ENCODE measurements at places on chromosomes 2 and 18. TPM values are rescaled to one million over a fixed set of nuclear protein-coding genes. Genes with fewer than 3 reads are reported as not detected.

DNA sequence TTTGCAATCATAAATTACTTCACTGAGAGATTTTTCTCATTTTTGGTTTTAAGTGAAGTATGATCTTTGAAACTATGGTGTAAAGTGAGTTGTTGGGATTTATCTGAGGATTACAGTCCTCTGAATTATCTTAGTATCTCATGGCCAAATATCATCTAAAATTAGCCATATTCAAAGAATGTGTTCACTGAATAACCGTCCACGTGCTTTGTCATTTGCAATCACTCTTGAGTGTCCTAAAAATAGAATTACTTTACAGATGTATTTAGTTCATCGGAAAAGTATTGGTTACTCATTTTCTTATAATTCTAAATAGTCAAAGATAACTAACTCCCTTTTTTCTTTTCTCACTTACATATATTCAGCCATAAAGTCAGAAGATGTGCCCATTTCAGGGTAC is 141.2 kb downstream of the RTN4 start:
- H3K27me3 ChIP-seq, result no peaks in the 10 kb centered on the region
- H3K4me3 ChIP-seq, result no peak overlapping the region
- H3K27ac ChIP-seq, result no peak overlapping the region
- no peaks in the 10 kb centered on the region for H3K36me3 ChIP-seq

DNA sequence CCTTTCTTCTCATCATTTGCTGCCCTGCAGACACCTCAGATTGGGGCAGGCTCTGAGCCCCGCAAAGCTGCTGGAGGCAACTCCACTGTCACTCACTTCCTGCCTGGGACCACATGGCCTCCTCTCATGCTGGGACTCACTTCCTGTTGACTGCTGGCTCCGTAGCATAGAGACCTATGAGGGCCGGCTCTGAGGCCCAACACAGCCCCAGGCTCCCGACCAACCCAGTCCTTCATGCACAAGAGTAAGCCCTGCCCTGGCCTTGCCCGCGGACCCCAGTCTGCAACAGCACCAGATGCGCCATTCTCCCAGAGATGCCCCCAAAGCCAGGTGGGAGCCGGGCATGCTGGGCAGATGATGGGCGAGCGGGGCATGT is 55.7 kb downstream of the DNMT3A start:
- H3K36me3 ChIP-seq, result peaks cover 5% of the 10 kb centered on the region
- peaks cover 19% of the 10 kb centered on the region for H3K4me1 ChIP-seq
- H3K4me3 ChIP-seq, result no peak overlapping the region
- DNase-seq, result peak; percentile 37
- no peak overlapping the region for H3K27ac ChIP-seq

- no peak overlapping the region for H3K27ac ChIP-seq
- H3K27me3 ChIP-seq, result no peaks in the 10 kb centered on the region
- peaks cover 5% of the 10 kb centered on the region for H3K36me3 ChIP-seq
- no peak for DNase-seq
Measured at GRCh38 chr2:9477914-9478313, 3.6 kb downstream of the IAH1 start.

GRCh38 chr18:23283916-23284430 is 148.7 kb downstream of the CABLES1 start:
- no peak overlapping the region for H3K4me3 ChIP-seq
- no peak for DNase-seq

Gene UGT1A7
- total RNA-seq, result 0.35 TPM

Gene NYAP2
- 0.66 TPM for total RNA-seq

GRCh38 chr2:196117214-196117705 is 48.6 kb upstream of the DNAH7 start:
- DNase-seq, result no peak
- peaks cover 6% of the 10 kb centered on the region for H3K4me1 ChIP-seq
- no peaks in the 10 kb centered on the region for H3K27me3 ChIP-seq
- no peak overlapping the region for H3K4me3 ChIP-seq
- no peaks in the 10 kb centered on the region for H3K36me3 ChIP-seq

Gene TRIM54
- total RNA-seq, result 0.31 TPM

Gene ABCB11
- total RNA-seq, result 0.03 TPM

DNA sequence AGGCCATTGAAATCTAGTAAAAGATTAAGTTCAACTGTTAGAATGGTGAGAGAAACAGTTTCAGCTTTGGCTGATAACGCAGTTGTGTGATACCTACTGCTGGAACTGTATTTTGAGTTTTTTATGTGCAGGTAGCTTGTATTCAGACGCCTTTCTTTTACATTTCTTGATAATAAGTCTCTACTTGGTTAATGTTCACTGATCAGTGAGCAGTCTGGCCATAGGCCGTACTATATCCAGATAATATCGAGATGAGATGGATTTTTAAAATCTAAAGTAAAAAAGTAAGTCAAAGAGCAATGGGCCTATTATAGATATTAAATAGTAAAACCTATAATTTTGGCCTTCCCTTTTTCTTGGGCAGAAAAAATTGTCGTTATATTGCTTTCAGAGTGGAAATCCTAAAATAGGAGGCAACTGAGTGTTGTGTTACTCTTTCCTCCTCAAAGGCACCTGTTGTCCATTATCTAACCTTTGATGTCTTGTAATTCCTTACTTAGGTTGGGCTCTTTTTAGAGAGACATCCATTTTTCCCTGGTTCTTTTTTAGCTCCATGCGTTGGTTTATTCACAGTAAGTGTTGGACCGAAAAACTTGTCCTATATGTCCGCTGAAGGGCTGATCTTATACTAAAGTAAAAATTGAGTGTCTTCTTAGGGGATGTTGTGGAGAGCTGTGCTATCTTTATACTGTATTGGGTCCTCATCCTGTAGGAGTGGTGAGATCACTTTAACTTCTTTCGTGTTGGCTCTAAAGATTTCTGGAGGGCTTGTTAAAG is 1.7 kb downstream of the EML4 start:
- H3K36me3 ChIP-seq, result no peaks in the 10 kb centered on the region
- peak overlapping the region; percentile 71 for H3K4me3 ChIP-seq
- DNase-seq, result no peak
- H3K27me3 ChIP-seq, result no peaks in the 10 kb centered on the region
- H3K27ac ChIP-seq, result peak overlapping the region; percentile 58
- H3K4me1 ChIP-seq, result peaks cover 4% of the 10 kb centered on the region

- H3K27me3 ChIP-seq, result no peaks in the 10 kb centered on the region
- H3K27ac ChIP-seq, result no peak overlapping the region
- H3K4me3 ChIP-seq, result no peak overlapping the region
- H3K36me3 ChIP-seq, result no peaks in the 10 kb centered on the region
Measured at GRCh38 chr2:205914213-205915129, 171.5 kb downstream of the INO80D start.

DNA sequence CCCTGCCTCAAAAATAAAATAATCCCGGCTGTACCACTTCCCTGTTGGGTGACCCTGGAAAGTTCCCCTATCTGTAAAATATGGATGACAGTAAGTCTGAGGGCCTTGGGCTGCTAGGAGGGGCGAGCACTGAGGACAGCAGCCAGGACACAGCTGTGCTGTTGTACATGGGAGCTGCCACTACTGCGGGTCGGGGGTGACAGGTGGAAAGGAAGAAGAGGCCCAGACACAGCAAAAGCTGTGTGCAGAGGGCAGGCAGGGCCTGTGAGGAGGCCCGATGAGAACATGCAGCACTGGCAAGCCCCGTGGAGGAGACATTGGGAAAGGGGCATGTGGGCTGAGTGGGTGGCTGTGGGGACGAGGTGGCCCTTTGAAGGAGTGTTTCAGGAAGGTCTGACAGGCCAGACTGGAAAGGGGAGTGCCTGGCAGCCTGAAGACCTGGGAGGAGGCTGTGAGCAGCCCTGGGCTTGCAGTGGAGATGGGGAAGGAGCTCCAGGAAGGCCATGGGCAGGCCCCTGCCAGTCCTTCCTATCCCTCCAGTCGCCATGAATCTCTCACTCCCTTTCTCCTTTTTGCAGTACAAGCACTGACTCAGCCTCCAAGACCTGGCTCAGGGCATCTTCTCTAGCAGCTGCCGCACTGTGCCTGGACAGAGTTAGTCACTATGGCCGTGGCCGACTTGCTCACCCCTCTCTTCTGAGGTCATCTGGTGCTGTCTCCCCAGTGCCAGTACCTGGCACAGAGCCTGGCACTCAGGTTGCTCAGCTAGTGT is 28.9 kb upstream of the SEMA4C start:
- H3K27me3 ChIP-seq, result no peaks in the 10 kb centered on the region
- no peaks in the 10 kb centered on the region for H3K4me1 ChIP-seq
- no peak overlapping the region for H3K4me3 ChIP-seq
- DNase-seq, result no peak
- H3K36me3 ChIP-seq, result no peaks in the 10 kb centered on the region

DNA sequence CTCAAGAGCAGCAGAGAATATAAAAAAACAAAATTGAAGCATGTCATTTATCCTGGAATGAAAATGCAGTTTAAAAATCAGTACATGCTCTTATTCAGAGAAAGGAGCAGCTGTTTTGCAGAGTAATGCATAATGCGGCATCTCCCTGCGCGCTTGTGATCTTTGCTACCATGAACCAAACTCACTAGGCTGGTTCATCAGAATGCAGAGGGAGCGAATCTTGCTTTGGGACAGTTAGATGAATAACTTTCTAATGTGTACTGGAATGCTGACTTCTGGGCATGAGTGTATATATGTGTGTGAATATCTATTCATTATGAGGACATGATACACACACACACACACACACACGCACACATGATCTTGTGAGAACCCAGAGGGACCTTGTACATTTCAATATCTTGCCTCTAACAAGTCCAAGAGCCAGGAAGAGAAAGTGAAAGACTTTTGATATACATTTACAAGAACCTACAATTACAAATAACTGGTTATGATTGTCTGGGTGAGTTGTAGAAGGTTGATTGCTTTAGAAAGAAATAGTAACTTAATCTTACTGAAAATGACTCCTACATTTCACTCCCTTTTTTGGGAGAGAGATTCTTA is 54.1 kb upstream of the THOC1 start:
- DNase-seq, result no peak
- H3K4me1 ChIP-seq, result no peaks in the 10 kb centered on the region
- H3K4me3 ChIP-seq, result no peak overlapping the region
- no peak overlapping the region for H3K27ac ChIP-seq
- no peaks in the 10 kb centered on the region for H3K36me3 ChIP-seq

GRCh38 chr2:107407974-107408373 is 418.7 kb upstream of the RGPD4 start:
- no peak overlapping the region for H3K4me3 ChIP-seq
- no peaks in the 10 kb centered on the region for H3K4me1 ChIP-seq

Data from kidney (tissue), 22 donors.